Renal pelvis (tissue), 12 donors: ENCODE measurements at places on chromosomes 3 and 15. TPM values are rescaled to one million over a fixed set of nuclear protein-coding genes. Genes with fewer than 3 reads are reported as not detected.

DNA sequence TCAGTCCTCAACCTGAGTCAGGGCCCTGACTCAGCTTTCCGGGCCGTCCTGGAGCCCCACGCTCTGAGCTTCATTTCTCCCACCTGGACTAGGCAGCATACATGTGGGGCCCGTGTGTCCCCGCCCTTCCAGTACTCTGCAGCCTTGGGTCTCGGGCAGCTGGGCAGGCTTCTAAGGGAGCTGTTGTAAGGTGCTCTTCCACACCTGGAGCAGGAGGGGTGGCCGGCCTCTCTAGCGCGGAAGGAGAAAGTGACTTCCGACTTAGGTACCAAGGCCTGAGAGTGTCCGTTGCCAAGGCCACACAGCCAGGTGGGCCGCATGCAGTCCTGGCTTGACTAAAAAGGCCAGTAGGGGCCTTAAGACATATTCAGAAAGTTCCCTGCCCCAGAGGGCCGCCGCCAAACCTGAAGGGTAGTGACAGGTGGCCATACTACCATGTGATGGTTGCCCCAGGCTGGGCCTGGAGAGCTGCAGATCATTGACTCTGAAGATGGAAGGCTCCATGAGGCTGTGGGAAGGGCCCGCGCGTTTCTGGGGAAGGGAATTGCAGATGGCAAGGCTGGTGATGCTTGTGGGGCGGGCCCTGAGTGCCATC, 9.4 kb upstream of the SEMA3B start:
- no peak for DNase-seq

- DNase-seq = no peak
Measured at GRCh38 chr3:160369784-160370183, 29.2 kb downstream of the IFT80 start.

- DNase-seq = no peak
Measured at GRCh38 chr3:63642488-63642887, 10.0 kb upstream of the SNTN start.

DNA sequence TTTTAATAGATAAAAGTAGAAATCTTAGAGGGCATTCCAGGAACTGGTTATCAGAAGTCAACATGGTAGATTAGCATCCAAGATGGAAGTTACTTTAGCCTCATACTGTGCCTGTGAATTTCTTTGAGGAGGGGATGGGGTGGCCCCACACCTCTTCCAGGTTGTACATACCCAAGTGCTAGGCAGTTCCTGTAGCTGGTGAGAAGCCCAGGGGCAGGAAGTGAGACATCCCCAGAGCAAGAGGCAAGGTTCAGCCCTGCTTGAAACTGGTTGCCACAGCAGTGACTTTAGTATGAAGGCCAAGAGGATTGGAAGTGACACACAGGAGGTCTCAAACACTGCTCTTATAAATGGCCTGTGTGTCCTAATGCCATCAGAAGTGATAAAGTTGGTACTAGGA, 11.9 kb downstream of the GTPBP8 start:
- DNase-seq = no peak

Gene MOBP
- polyA plus RNA-seq = 0.30 TPM

DNA sequence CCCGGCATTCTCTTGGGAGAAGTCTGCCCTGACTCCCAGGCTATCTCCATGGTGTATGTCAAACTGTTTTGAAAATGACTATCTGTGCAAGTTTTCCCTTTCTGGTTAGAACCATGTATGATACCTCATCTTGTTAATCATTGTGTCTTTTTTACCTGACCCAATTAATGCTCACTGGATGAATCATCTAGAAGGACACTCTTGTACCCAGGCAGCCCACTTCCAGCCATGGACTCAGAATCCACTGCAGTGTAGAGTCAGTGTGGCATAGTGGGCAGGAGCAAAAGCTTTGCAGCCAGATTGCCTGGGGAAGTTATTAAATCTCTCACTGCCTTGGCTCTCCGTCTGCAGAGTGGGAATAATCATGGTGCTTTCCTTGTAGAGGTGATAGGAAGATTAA, 1.2 kb downstream of the FAM3D start:
- no peak for DNase-seq

- no peak for DNase-seq
Measured at GRCh38 chr3:15049584-15049983, 15.5 kb downstream of the MRPS25 start.
